ENCODE measurements at places on chromosomes 2 and 18.

DNA sequence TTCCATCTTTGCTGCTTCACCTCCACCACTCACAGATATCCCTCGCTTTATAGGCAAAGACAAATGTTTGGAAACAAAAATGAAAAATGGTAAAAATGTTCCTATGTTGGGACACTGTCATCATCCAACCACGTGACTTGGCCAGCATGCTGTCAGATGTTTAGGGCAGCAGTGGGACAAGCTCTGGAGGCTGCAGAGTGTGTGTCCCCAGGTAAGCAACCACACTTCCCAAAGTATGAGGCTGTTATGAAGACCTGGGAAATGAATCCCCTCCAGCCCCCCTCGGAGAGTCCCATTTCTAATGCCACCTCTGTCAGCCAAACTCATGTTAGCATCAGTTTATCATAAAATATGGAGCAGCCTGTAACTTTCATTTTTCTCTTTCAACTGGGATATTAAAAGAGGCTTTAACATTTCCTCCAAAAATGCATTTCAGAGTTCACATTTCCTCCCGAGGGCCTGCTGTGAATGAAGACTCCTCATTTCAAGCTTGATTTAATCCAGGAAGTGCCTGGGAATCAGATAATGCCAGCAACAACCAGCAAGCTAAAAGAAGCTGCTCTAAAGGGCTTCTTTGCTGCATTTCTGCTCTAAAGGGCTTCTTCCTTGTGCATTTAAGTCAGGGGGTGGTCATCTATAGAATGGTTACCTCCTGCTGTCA lies 66.2 kb downstream of the APOB start:
- DNase-seq, result no peak

DNA sequence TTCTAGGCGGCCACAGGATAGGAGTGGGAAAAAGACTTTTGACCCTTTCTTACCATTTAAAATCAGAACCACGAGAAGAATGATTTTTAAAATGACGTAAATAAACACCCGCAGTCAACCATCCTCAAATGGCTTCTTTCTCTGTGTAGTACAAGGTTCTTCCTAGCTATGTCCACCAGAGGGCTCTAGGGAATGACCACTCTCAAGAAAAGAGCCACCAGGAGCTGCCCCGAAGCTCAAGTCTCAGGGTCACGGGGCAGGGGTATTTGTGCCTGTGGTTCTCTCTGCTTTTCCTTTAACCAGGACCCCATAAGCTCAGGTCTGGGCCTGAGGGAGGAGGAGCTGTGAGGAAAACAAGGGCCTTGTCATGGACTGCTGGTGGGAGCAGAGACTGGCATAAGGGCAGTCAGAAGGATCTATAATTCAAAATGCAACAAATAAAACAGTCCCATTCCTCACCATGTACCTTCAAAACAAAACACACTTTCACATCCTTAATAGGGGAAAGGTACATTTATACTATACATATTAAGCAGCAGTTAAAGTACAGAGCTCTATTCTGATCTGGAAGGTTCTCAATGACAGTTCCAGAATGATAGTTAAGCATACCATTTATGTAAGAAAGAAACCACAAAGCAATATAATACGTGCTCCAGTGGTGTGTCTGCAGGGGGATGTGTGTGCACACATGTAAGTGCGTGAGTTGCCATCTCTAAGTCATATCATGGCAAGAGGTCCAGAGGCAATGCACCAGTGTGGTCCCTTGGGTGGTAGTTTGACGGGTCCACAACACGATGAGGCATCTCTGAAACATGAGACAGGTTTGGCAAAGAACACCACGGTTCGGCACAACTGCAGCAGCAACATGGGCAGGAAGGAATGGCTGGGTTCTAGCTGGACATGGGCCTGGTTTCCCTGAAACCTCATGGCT lies 18.6 kb downstream of the LYPD1 start:
- DNase-seq, result no peak

GRCh38 chr2:40458271-40458794 lies 6.4 kb upstream of the SLC8A1 start:
- DNase-seq, result no peak

DNA sequence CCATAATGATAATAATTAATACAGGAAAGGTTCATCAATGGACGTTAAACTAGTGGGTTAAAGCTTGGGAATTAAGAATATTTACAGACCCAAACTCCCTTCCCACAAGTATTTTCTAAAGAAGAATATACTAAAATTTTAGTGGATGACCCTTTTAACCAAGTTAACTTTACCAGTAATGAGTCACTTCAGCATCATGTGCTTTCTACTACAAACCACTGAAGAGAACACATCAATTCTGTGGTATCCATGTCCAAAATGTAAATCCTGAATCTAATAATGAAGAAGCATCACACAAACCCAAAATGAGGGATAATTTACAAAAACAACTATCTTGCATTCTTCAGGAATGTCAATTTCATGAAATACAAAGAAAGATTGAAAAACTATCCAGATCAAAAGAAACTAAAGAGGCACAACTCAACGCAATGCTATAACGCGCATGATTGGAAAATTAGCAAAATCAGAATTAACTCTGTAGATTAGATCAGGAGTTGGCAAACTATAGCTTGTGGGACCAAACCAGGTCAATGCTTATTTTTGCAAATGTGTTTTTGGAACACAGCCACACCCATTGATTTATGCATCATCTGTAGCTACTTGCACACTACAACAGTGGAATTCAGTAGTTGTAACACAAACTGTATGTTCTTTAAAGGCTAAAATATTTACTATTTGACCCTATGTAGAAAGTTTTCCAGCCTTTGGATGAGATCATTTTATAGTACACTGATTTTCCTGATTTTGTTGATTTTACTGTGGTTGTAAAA lies 27.5 kb downstream of the COPS8 start:
- no peak for DNase-seq

DNA sequence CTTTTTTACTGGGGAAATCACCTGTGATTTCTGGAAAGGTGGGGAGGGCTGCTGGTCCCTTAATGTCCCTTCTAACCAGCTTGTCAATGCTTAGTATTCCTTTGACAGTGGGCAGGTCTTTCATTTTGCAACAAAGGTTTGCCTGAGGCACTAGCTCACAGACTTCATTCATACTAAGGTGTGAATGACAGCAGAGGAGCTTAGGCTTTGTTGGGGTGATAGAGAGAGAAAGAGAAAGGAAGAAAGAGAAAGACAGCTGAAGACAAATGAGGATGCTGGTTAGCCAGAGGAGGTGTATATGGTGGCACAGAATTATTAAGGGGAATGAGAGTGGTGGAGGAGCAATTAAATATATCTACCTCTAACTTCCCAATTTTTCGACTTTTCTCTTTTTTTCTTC lies 28.9 kb upstream of the GTF2A1L start:
- no peak for DNase-seq

DNA sequence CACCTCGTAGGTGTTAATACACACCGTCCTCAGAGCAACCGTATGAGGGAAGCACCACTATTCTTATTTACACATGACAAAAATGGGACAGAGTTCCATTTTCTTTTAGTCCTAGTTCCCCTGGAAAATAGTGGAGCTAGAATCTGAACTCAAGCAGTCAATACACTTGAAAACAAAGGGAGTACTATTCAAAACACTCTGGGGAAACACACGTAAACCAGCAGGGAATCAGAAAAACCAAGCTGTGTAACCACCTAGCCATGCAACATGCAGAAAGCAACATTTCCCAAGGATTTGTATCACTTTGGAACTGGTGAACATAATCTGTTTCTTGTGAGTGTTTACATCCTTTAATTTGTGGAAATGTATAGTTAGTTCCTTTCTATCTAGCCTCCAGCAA lies 208.2 kb downstream of the UBE2E3 start:
- DNase-seq, result no peak

GRCh38 chr2:103174711-103175110 lies 412.9 kb downstream of the TMEM182 start:
- DNase-seq, result no peak

DNA sequence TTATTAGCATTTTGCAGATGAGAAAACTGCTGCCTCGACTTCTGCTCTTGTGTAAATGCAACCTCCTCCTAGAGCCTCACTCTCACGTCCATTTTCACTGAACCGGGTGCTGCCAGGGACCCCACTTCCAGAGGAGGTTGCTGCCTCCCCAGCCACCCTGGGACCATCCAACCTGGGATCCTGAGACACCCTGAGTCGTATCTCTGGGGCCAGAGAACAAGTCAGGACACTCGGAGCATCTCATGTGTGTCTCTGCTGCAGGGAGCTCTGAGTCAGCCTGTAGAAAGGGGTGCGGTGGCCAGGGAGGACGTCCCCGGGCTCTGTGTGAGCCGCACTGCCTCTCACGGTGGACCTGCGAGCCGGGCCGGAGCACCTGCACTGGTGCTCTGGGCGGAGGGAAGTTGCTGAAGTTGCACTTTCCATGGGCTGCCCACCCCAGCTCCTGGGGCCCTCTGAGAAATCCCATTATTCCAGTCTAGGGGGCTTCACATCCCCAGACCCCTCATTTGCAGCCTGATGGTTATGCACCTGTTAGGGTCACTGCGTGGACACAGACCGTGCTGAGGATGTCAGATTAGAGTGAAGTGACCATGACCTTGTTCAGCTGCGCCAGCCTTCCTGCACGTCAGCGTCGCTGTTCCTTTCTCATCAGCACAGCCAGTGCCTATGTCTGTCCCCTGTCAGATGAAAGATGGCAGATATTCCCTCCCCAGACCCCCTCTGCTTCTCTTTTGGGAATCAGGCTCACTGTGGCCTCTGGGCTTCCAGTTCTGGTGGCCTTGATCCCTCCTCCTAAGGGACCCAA lies 230.4 kb downstream of the KLHL29 start:
- no peak for DNase-seq
